Right renal cortex interstitium (tissue), 3 donors: ENCODE measurements at places on chromosomes 7 and 10. TPM values are rescaled to one million over a fixed set of nuclear protein-coding genes. Genes with fewer than 3 reads are reported as not detected.

Gene LRIT2
- polyA plus RNA-seq, result not detected

- DNase-seq, result no peak
Observed at GRCh38 chr10:51430506-51430905, 268.9 kb downstream of the CSTF2T start.

DNA sequence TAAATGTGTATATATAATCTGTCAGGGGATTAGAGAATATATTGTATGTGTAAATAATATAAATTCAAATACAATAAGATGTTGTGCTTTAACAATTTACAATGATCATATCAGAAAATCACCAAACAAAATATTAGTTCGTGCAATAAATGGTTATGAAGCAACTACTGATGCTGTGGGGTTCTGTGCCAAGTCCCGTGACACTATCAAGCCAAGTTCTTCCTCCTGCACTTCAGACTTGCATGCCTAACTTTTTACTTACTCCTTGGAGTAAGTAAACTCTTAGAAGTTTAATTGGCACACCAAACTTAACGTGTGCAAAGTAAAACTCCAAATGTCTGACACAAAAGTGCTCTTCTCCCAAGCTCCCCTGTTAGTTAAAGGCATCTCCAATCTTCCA lies 26.5 kb upstream of the TMEM254 start:
- no peak for DNase-seq

- no peak for DNase-seq
Observed at GRCh38 chr7:151010307-151011096, 13.8 kb downstream of the ATG9B start.

Gene ZFYVE27
- 22.6 TPM for polyA plus RNA-seq

Gene SPDYE2
- polyA plus RNA-seq, result 0.58 TPM

Gene TMEM229A
- polyA plus RNA-seq, result 0.16 TPM

Gene C7orf57
- 0.67 TPM for polyA plus RNA-seq

Gene TMEM140
- polyA plus RNA-seq, result 26.4 TPM

GRCh38 chr10:73873838-73874215 lies 528 bp downstream of the CAMK2G start:
- DNase-seq, result no peak
